ENCODE measurements at places on chromosomes 3 and 15. TPM values are rescaled to one million over a fixed set of nuclear protein-coding genes. Genes with fewer than 3 reads are reported as not detected.

RTP1 gene
- not detected for polyA plus RNA-seq

CCNB2 gene
- polyA plus RNA-seq, result 45.3 TPM

GUCA1C gene
- polyA plus RNA-seq, result not detected

PLSCR4 gene
- polyA plus RNA-seq, result 28.4 TPM

TMC3 gene
- not detected for polyA plus RNA-seq

DISP2 gene
- 0.23 TPM for polyA plus RNA-seq

PLOD2 gene
- polyA plus RNA-seq, result 33.2 TPM

GPR160 gene
- 0.29 TPM for polyA plus RNA-seq

PKM gene
- 2,101 TPM for polyA plus RNA-seq

SLCO2A1 gene
- 5.4 TPM for polyA plus RNA-seq

C3orf85 gene
- not detected for polyA plus RNA-seq

KATNBL1 gene
- 28.9 TPM for polyA plus RNA-seq

KIF7 gene
- 7.5 TPM for polyA plus RNA-seq

MEGF11 gene
- 0.04 TPM for polyA plus RNA-seq

FURIN gene
- polyA plus RNA-seq, result 19.6 TPM

ALPK3 gene
- polyA plus RNA-seq, result 0.06 TPM

TGM4 gene
- not detected for polyA plus RNA-seq

ACTL6A gene
- polyA plus RNA-seq, result 38.6 TPM

GLDN gene
- 0.21 TPM for polyA plus RNA-seq

GP5 gene
- polyA plus RNA-seq, result 0.02 TPM

PCLAF gene
- 127 TPM for polyA plus RNA-seq

SST gene
- polyA plus RNA-seq, result 0.15 TPM

PTX3 gene
- 60.8 TPM for polyA plus RNA-seq

CCDC14 gene
- 122 TPM for polyA plus RNA-seq

ATP2B2 gene
- polyA plus RNA-seq, result not detected

CCDC33 gene
- 0.26 TPM for polyA plus RNA-seq

COMMD4 gene
- 80.4 TPM for polyA plus RNA-seq
